ENCODE measurements at places on chromosomes 4 and X.

- DNase-seq, result no peak
These were observed 1499.7 kb upstream of the AGA start for GRCh38 chr4:178941975-178942374.

- DNase-seq, result no peak
These were observed 254.7 kb downstream of the PALLD start for GRCh38 chr4:168751263-168752225.

GRCh38 chrX:123188081-123188480 lies 4.0 kb downstream of the GRIA3 start:
- DNase-seq, result no peak

DNA sequence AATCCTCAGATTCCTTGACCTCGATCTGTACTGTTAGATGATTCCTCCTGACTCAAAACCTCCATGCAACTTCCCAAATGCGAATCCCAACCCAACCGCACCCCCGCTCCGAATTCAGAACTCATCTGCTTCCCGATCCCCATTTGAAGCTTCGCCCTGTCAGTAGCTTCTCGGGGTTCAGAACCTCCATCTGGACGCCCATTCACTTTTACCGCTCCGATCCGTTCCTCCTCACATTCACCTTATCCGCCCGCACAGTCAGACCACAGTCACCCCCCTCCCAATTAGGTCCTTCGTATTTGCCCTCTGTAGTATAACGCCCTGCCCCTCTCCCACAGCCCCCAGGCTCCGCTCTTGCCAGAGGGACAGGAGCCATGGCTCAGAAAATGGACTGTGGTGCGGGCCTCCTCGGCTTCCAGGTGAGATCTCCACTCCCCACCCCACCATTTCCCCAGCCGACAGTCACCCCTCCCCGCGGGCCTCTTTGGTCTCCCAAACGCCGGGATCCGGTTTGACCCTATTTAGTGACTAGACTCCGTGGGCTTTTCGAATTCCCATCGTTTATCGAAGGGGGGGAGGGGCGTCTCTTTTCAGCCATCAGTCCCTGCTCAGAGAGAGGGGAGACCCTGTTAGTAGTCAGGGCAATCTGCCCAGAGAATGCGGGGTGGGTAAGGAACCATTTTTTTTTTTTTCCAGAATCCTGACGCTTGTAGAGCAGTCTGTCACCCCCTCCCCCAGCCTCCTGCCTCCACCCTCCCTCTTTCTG lies 691 bp downstream of the MAGED1 start:
- DNase-seq, result peak; percentile 71

- DNase-seq, result no peak
These were observed 258.7 kb upstream of the SLC7A11 start for GRCh38 chr4:138500869-138501268.

- no peak for DNase-seq
These were observed 110.9 kb upstream of the ANK2 start for GRCh38 chr4:112938461-112939058.

GRCh38 chr4:24895461-24895860 lies 17.4 kb downstream of the CCDC149 start:
- no peak for DNase-seq

GRCh38 chr4:37139987-37140386 lies 104.6 kb upstream of the NWD2 start:
- DNase-seq, result no peak

- DNase-seq, result no peak
These were observed 216.6 kb upstream of the TLL1 start for GRCh38 chr4:165656399-165656798.

DNA sequence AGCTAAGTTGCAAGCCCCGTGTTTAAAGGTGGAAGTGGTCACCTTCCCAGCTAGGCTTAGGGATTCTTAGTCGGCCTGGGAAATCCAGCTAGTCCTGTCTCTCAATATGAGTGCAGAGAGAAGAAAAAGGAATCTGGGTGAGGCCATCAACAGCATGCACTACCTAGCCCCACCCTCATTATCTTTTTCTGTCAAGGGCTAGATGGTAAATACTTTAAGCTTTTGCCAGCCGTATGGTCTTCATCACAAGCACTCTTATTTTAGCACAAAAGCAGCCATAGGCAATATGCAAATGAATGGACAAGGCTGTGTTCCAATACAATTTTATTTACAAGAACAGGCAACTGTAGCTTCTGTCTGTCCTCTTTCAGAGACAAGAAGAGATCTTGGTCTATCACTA lies 282.9 kb downstream of the ZNF674 start:
- DNase-seq, result no peak

DNA sequence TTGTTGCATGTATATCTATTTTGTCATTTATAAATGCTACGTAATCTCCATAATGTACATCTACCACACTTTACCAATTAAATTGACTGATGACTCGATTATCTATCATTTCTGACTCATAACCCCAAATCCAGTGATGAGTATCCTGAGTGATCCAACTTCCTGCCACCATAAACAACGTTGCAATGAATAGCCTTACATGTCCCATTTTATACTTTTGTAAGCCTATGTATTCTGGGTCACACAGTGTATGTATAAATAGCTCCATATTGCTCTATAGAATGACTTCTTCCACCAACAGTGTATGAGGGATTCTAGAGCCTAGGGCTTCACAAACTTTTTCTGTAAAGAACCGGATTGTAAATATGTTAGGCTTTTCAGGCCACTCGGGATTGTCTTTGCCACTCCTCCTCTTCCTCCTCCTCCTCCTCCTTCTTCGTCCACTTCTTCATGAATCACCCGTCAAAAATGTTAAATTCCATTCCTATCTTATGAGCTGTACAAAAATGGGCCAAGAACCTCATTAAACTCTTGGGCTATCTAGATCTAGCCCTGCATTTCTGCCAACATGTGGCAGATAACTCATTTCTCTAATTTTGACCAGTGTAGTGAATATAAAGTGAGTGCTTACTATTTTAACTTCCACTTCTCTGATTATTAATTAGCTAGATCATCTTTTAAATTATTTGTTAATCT lies 672.2 kb upstream of the AMOT start:
- no peak for DNase-seq

GRCh38 chrX:70423936-70424675 lies 992 bp downstream of the GDPD2 start:
- no peak for DNase-seq

DNA sequence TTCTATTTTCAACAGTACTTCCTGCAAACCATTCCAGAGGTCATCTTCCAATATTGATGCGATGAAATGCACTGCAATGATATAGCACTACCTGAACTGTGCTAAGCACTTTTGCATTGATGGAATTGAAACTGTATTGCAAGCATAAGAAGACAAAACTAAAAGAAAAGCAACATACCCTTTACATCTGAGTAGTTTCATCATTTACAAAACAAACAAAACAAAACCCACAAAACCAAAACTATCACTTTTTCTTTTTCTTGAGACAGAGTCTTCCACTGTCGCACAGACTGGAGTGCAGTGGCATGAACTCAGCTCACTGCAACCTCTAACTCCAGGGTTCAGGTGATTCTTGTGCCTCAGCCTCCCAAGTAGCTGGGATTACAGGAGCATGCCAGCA lies 120.1 kb upstream of the NAP1L5 start:
- no peak for DNase-seq

DNA sequence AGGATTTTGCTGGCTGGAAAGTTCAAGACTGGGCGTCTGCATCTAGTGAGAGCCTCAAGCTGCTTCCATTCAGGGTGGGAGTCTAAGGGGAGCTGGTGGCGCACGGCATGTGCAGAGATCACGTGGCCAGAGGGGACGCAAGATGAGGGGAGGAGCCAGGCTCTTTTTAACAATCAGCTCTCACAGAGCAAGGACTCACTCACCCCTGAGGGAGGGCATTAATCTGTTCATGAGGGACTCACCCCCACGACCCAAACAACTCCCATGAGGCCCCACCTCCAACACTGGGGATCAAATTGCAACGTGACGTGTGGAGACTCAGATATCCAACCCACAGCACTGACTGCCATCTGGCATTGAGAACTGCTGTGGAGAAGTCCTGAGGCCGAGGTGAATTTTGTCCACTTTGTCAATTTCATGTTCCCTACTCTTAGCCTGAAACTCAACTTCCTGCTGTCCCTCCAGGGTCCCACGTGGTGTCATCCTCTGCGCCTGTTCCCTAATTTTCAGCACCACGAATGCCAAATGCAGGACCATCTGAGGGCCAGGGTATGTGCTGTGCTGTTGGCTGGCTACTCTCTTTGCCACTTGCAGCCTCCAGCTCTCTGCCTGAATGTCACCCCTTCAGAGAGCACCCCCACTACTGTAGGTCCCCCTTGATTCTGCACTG lies 5.6 kb downstream of the ZFP92 start:
- no peak for DNase-seq

DNA sequence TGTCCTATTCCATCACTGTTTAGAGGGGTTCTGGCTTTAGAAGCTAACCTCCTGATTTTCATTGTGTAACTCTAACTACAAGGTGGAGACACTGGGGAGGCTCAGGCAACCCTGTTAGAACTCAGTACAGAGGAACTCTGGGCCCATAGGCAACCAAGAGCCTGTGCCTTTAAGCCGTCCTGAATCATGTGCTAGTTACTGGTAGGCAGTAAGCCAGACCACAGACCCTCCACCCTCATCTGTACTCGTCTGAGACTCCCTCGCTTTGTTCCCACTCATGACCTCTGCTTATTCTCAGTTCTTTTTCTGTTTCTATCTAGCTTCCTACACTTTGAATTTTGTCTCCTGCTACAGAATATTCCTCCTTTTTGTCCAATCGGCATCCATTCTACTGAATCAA lies 31.4 kb downstream of the TBC1D1 start:
- no peak for DNase-seq

- no peak for DNase-seq
These were observed 139.2 kb downstream of the NSUN7 start for GRCh38 chr4:40888933-40889332.

GRCh38 chr4:66187175-66187720 lies 517.0 kb upstream of the EPHA5 start:
- DNase-seq, result no peak

- DNase-seq, result peak; percentile 34
These were observed 77.3 kb downstream of the FHDC1 start for GRCh38 chr4:153013202-153013977.

GRCh38 chr4:185210102-185210981 lies 944 bp downstream of the SNX25 start:
- DNase-seq, result peak; percentile 74

GRCh38 chr4:165464376-165464775 lies 85.6 kb downstream of the CPE start:
- no peak for DNase-seq

DNA sequence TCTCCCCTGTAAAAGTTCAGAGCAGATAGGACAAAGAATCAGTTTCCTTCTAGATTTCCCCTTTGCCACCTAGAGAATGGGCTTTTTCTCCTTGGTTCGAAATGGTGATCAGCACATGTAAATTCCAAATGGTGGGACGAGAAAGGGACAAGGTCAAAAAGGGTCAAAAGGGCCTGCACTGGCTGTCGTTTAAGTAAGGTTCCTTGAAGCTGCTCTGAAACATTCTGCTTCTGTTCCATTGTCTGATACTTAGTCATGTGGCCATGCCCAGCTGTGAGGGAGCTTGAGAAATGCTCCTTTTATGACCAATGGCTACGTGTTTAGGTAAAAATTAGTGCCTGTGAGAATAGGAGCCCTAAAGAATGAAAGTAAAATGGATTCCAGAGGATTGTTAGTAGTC lies 165.9 kb upstream of the CENPE start:
- no peak for DNase-seq

DNA sequence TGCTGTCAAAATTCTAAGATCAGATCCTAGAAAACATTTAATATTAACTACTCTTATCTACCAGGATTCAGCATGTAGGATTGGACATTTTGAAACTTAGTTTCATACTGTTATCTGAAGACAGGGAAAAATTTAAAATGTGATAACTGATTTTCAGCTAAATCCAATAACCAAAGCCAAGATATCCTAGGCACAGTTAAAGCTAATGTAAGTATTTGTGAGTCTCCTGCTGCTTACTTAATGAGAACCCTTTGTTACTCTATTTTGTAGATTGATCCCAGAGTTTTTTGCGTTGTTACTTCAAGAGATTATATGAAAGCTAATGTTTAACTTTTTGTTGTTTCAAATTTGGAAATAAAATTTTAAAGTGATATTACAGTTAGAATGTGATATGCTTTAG lies 2.0 kb downstream of the CPE start:
- DNase-seq, result no peak

DNA sequence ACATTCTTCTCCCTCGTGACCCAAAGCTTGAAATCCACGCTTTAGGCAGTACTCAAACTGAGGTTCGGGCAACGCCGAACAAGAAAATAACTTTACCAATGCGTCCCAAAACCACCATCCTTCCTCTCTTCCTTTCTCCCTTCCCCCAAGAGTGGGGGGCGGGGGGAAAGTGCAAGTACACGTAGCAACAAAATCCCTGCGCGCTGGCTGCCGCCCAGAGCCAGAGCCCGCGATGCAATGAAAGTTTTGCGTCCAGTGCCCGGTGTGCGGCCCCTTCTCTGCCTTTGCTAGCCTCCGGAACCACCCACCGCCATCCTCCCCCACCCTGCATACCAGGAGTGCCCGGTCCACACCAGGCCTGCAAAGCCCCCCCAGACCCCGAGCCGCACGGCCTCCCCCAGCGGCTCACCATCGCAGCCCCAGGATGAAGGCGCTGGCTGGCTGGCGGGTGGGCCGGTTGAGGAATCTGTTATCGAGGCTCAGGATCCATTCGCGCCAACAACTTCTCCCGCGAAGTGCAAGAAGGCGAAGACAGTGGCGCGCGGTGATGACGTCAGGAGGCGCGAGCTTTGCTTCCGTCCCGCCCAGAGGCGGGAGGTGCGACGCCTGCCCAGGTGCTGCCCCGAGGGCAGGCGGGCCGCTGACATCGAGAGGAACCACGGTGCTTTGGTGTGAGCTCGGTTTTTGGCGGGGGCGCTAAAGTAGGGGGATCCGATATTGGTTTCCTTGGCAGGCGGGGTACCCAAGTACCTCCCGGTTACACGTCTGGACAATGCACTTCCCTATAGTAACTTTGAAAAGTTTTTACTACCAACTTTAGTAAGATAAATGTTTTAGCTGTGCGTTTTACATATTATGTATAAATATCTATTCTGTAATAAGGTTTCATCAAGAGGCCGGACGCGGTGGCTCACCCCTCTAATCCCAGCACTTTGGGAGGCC lies at the start of gene RFC1:
Gene RFC1, minus strand, starts transcription at position 533 of the 942 bp plus-strand sequence. Its CDS starts 121 bp downstream, at position 412.
- peak; percentile 92 for DNase-seq

DNA sequence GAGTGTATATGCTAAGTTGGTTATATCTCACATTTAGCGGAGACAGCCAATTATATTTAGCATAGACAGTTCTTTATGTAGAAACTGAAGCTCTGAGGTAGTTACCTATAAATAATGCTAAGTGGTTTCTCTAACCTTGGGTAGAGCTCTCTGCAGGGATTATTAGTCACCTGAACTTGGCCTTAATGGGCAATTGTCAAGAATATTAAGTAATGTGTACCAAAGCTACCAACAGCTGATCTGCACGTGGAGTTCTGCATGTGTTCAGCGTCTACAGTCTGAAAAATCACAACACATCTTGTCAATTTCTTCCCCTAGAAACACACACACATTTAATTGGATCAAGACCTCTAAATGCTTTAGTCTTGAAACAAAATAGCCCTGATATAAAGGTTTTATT lies 740.6 kb upstream of the FAM241A start:
- DNase-seq, result no peak

DNA sequence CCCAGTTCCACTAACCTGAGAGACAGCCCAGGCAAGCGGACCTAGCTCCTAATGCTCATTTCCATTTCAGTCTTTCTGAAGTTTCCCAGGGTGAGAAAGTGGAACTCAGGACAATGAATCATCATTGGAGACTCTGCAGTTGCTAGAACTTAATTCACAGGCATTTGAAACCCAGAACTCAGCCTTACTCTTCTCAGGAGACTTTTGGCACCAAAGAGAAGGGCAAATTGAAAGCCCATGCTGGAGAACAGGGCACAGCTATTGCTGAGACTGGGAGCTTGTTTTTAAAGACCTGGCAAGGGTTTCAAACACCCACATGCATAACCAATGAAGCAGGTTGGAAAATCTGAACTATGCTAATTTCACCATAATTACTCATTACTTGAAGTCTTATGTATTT lies 36.0 kb downstream of the BST1 start:
- no peak for DNase-seq
